ENCODE measurements at places on chromosomes 2 and 18.

DNA sequence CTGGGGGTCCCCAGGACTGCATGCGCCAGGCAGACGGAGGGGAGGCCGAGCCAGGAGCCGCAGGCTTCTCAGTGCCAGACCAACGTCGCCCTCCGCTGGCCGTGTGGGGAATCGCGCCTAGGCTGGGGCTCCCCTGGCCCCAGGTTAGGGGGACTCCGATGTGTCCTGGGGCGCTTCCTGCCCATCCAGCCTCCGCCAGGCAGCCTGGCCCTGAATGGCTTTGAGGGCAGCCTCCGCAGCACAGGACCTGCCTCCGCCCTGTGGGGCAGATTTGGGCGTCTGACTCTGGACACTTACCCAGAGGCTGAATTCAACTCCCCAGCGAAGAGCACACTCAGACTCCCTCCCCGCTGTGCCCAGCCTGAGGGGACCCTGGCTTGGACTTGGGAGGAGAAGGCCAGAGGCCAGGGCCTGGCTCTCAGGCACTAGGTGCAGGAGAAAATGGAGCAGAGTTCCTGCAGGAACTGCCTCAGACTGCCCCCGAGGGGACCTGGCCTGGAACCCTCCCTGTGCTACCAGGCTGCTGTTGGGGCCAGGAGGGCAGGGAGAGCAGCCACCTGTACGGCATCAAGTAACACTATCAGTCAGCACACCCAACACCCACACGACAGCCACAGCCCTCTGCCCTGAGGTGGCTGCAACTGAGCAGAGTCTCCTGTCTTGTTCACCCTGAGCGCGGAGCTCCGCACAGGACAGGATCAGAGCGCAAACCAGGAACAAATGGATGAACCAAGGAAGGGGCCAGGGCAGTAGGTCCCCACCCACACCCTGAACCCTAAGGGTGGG, 597 bp upstream of the TEKT4 start:
- peak; percentile 14 for DNase-seq

GRCh38 chr2:49113046-49113445, 41.3 kb downstream of the FSHR start:
- no peak for DNase-seq

DNA sequence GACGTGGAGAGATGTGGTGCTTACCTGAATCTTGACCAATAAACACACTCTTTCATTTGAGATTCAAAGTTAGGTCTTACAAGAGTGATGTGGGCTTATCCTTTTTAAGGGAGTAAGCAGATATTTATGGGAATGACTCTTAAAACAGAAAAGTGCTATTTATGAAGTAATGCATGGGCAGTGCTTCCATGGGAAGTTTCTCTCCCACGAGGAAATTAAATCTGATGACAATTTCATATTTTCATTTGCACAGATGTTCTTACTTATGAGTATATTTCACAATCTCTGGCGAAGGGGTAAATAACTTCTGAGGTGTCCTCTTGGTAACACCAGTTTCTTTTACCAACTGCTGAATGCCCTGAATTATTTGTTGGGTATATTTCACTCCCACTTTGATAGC, 21.0 kb downstream of the PNPT1 start:
- no peak for DNase-seq

DNA sequence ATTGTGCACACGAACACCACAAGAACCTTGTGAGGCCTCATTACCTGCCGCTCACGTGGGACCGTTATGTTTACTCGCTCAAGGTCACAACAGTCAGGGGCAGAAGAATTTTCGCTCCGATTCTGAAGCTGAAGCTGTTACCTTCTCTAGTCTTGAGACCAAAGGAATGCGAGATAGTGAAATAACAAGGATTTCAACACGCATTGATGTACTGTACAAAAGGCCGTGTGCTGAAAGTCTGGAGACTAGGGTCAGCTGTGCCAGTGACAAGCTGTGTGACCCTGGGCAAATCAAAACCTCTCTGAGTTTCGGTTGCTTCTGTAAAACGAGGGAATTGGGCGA, 583 bp downstream of the NEMP2 start:
- no peak for DNase-seq

DNA sequence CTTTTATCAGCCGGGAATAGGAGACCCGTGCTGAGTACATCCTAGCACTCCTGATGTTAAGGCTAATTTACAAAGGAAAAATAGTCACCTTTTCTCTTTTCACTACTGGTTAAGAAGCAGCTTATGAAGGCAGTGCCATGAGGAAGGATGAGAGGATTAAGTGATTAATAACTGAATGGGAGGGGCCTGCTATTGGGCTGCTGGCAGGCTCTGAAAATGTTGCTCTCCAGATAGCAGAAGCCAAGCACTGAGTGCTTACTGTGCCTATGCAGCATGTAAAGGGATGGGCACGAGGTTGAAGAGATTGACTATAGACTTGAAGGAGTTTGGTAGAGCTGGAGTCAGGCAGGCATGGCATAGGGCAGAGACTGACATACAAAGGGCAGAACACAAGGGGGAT, 282.4 kb upstream of the THSD7B start:
- DNase-seq = no peak

DNA sequence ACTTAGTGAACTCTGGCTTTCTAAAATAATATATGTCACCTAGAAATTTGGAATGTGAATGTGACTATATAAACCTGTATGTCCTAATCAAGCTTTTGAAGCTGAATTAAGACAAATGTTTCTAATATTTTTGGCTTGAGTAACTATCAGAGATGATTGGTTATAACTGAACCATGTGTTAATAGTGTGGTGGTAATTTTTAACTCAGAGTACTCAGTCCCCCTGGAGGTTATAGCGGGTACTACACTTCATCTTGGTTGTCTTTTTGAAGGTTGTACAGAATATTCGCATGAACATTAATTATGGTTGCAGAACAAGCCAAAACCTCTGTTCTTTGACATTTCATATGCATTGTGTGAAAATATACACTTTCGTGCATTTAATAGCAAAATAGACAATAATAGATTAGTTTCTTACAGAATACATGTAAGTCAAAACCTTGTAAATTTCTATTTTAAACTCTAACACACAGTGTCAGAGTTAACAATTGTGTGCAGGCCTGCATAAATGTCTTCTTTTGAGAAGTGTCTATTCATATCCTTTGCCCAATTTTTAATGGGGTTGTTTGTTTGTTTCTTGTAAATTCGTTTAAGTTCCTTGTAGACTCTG, 86.0 kb downstream of the OSBPL6 start:
- DNase-seq = peak; percentile 77

GRCh38 chr2:219766658-219767057, 139.2 kb downstream of the SLC4A3 start:
- DNase-seq = no peak

DNA sequence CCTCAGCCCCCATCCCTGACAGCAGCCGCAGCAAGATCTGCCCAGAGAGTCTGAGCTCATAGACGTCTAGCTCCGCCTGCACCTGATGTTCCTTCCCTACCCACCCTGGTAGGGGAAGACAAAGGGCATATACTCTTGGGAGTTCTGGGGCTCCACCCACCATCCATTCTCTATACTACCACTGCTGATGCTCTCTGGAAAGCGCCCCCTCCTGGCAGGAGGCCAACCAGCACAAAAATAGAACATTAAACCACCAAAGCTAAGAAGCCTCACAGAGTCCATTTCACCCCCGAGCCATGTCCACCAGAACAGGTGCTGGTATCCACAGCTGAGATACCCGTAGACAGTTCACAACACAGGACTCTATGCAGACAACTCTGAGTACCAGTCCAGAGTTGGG, 662.6 kb upstream of the FAM98A start:
- no peak for DNase-seq

GRCh38 chr18:34604591-34604990, 105.5 kb upstream of the DTNA start:
- DNase-seq = no peak

DNA sequence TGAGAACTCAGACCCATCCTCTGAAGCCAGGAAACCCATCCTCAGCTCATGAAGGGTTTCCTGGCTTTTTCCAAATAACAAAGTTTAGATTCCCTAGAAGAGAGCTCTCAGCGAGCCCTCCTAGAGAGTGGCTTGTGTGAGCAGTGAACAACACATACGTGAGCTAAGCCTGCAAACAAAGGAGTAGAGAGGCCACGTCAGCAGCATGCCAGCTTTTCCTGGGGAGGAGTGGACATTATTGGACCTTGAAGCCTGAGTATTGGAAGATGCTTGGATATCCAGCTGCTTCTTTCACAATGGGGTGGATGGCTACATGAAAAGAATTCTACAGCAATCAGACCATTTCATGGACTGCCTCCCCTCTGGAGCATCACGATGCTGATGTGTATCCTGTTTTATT, 21.1 kb downstream of the KIF5C start:
- no peak for DNase-seq

GRCh38 chr2:208134928-208135586, 5.4 kb upstream of the CRYGC start:
- DNase-seq = no peak

DNA sequence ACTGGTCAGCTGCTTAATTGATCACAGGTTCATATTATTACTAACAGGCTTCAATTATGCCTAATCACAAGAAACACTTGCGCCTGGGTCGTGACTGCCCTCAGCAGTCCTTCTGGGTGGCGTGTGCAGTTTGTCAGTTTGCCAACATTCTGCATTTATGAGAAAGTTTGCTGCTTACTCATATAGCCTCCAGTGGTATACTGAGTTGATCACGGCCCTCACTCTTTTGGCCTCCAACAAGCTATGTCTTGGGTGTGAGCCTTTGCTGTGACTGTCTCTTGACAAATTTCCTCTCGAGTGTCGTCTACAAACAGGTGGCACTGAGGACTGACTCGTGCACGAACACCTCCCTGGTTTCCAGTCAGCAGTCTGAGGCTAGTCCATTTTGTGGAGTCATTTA, 27.3 kb downstream of the DCDC2C start:
- DNase-seq = no peak

DNA sequence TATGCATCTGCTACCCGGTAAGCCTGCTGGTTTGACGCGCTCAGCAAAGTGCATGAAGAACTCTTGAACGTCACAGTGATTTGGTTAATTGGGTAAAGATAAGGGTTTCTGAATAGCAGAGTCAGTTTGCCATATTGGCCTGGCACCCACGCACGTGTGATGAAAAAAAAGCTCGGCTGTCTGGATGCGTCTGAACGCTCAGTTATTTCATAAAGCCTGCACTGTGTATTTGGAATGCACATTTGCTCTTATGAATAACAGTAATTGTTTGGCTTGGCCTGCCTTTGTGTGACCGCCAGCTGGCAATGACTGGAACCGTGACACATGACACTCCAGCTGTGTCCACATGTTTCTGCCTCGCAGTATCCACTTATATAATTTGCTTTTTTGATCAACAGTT, 129.2 kb upstream of the MEIS1 start:
- no peak for DNase-seq

- no peak for DNase-seq
These were observed 602.8 kb downstream of the EPHA4 start for GRCh38 chr2:220969348-220969747.

DNA sequence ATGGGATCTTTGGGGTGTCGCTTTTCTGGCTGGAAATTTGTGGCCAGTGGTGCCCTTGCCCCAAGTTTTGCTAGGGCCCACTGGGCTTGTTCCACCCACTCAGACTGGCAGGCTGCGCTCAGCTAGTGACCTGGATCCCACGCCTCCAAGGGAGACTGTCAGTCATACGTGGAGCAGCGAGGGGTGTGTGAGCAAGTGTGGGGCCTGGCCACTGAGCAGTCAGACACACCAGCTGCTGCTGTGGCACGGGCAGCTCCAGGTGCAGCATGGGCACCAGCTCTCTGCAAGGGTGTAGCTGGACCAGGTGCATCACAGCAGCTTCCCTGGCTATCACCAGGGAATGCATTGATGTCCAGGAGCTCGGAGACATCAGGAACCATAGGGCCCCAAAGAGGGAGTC, 327.0 kb downstream of the NR4A2 start:
- no peak for DNase-seq

- DNase-seq = no peak
These were observed 286.9 kb downstream of the INSIG2 start for GRCh38 chr2:118374974-118375755.

DNA sequence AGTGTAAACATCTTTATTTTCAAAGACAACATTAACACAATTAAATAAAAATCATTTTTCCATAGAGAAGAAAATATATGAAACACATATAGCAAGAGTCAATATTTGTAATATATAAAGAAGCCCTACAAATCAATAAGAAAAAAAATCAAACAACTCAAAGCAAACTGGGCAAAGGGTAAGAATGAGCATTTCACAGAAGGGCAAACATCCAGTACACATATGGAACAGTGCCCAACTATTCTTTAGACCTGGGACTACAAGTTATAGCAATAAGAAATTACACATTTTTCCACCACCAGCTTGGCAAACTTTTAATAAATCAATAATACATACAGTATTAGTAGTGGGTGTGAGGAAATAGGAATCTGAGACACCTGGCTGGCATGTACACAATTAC, 324.1 kb downstream of the CYP26B1 start:
- DNase-seq = no peak

DNA sequence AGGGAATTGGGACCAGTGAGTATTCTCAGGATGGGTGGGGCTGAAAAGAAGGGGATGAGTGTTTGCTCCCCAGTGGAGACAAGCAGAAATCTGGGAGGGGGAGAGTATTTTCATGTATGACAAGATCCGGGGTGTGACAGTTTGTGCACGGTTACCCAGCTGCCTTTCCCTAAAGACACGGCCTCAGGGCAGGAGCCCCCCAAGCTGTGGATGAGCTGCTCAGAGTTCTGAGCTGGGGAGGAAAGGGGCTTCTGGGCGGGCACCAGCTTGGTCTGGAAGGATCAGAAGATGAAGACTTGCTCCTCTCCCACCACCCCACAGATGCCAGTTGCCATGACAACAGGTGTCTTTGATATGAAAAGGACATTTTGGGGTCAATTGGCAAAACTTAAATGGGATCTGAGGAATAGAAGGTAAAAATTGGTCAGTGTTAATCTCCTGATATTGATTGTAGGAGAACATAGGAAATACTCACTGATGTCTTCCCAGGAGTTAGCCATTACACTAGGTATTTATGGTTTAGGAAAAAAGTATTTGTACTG, 29.2 kb downstream of the ZCCHC2 start:
- DNase-seq = no peak

- peak; percentile 54 for DNase-seq
These were observed 221.9 kb upstream of the SETBP1 start for GRCh38 chr18:44458777-44459176.

GRCh38 chr18:55322178-55322735, 265.7 kb downstream of the TCF4 start:
- DNase-seq = peak; percentile 80

DNA sequence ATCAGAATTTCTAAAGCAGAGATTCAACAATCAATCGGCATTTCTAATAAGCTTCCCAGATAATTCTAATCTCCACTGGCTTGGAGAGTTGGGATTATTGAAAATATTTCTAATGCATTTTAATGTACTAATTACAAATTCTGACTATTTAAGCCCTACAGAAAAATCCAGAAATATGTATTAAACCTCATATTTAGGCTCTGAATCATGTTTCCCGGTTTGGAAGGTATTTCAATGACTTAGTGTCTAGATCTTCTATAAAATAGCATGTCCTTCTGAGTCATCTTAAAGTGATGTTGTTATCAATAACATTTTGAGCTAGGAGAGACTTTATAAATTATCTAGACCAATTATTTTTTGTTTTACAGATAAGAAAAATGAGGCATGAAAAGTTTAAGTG, 258.8 kb upstream of the NRXN1 start:
- no peak for DNase-seq

- no peak for DNase-seq
These were observed 932.3 kb upstream of the ACVR2A start for GRCh38 chr2:146912536-146912935.

All from suppressor macrophage treated with lipopolysaccharide for 4 hours (primary cell).